ENCODE measurements at places on chromosomes 11 and 22. TPM values are rescaled to one million over a fixed set of nuclear protein-coding genes. Genes with fewer than 3 reads are reported as not detected.

SAA4 gene
- total RNA-seq, result 0.54 TPM

AP5B1 gene
- 13.9 TPM for total RNA-seq

DNA sequence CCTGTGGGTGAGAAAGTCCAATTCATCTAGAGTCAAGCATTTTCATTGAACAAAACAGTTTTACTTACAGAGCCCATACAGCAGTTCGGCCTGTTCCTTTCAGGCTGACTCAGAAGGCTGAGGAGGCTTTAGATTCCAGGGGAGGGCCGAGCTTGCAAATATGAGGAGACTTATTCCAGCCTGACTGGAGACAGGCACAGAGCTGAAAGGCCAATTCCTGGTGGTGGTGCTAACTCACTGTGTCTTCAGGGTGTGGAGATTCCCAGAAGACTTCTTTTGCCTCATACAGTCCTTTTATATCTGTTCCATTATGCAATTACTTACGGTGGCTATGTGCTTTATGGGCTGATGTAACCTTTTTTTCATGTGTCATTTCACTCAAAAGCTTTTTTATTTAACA, at the start of gene OR51E2:
TSS of gene OR51E2 (minus strand) at position 269 of the 400 bp plus-strand sequence. CDS start 15,142 bp downstream, outside the sequence.
- no peak for DNase-seq

GRCh38 chr11:76465701-76466100, 20.9 kb downstream of the EMSY start:
- DNase-seq, result no peak

DNA sequence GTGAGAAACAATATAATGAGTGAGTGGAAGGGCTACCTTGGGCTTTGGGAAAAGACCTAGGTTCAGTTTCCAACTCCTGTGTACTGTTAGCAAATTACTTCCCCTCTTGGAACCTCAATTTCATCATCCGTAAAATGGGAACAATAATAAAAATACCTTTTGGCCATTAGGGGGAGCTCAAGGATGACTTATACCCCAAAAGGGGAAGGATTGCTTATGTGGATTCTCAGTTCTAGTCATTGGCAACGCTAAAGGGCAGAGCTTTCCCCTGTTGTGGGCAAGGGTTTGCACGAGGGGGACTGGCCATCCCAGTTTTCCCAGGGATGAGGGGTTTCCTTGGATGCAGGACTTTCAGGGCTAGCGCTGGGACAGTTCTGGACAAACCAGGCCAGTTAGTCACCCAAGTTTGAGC, 3.1 kb upstream of the COMMD9 start:
- DNase-seq, result no peak

DNA sequence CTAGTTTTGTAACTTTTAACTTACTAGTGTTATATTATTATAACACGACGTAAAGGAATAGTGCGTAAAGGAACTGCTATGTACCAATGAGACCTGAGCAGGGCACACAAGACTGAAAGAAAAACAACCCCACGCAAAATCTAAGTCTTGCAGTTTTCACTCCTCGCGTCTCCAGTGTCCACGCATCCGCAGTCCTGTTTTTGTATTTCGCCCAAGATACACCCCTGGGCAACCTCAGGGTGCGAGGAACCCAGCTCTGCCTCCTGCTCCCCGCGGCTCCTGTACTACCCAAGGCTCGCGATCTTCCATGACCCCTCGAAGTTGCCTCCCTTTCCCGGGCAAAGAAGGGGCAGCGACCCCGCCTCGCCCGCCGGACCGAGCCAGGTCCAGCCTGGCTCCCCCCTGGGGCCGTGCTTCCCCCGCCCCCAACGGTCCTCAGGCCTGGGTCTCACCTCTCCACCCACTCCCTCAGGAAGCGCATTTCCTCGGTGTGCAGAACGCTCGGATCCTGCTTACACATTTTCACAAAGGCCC, 393 bp downstream of the ST13 start:
- no peak for DNase-seq

DNA sequence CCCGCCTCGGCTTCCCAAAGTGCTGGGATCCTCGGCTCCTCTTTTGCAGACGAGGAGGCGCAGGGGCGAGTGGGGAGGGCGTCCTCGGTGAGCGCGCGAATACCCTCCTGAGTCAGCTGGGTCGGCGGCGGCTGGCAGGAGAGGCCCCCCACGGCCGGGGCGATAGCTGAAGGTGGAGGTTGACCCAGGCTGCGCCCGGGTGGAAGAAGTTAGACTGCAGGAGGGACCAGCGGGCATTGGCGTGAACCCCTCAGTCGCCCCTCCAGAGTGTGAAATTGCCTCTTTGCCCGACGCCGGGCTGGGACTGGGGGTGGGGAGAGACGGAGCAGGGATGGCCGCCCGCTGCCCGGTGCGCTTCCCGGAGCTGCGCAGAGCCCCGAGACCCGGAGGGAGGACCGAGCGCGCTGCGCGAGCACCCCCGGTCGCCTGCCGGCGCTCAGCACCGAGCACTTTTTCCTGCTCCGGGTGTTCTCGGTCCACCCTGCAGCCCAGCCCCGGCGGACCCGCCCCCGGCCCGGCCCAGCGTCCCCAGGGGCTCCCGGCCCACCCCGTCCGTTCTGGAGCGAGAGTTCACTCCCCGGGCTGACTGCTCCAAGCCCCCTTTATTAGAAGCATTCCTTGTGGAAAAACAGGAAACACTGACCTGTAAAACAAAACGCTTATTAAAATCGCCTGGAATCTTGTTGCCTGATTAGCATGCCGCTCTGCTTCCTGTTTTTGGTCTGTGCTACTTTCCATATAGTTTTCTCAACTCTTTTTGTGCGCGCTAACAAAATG, 13.7 kb upstream of the CPT1A start:
- DNase-seq, result peak; percentile 66

GRCh38 chr11:18245396-18245795, 3.1 kb downstream of the SAA2 start:
- DNase-seq, result no peak

- no peak for DNase-seq
Observed at GRCh38 chr11:130881475-130882137, 34.7 kb downstream of the SNX19 start.

GRCh38 chr22:35440129-35440528, 40.2 kb downstream of the MCM5 start:
- DNase-seq, result no peak

DNA sequence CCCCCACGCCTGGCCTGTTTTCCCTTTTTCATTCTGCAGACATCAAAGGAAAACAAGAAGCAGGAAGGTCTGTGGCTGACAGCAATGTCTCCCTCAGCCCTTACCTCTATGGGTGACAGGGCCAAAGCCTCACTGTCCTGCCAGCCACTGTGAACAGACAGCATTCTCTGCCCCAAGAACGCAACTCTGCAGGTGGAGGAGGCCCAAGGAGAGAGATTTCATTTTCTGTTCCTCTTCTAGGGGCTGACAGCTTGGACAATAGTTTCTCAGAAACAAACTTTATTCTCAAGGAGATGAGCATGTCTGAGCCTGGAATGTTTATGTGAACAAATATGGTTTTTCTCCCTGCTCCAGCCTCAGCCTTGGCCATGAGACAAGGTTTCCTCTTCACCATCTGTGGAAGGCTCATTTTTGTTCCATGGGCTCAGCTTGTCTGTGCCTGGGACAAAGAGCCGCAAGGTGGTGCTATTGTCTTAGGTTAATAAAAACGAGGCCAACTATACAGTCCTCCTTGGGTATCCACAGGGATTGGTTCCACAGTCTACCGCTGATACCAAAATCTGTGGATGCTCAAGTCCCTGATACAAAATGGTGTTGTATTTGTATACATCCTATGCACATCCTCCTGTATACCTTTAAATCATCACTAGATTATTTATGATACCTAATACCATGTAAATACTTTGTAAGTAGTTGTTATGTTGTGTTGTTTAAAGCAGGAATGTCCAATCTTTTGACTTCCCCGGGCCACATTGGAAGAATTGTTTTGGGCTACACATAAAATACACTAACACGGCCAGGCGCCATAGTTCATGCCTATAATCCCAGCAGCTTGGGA, 5.8 kb downstream of the PIWIL3 start:
- peak; percentile 37 for DNase-seq

All from natural killer cell (primary cell).